ENCODE measurements at places on chromosomes 7 and 10.

GRCh38 chr10:4260483-4261124 lies 475.6 kb upstream of the KLF6 start:
- DNase-seq, result no peak

DNA sequence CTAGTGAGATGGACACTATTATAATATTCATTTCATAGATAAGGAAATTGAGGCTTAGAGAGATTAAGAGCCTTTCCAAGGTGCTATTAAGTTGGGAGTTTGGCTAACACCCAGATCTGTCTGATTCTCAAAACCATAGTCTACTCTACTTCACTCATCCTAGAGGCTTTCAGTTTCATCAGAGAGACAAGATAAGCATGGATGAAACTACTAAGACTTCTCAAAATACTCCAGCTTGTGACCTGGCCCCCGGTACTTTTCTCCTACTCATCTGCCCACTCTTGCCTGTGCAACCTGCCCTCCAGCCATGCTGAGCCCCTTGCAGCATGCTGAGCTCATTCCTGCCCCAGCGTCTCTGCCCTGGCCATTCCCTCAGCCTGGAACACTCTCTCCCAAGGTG lies 12.2 kb upstream of the SLC35B4 start:
- no peak for DNase-seq

DNA sequence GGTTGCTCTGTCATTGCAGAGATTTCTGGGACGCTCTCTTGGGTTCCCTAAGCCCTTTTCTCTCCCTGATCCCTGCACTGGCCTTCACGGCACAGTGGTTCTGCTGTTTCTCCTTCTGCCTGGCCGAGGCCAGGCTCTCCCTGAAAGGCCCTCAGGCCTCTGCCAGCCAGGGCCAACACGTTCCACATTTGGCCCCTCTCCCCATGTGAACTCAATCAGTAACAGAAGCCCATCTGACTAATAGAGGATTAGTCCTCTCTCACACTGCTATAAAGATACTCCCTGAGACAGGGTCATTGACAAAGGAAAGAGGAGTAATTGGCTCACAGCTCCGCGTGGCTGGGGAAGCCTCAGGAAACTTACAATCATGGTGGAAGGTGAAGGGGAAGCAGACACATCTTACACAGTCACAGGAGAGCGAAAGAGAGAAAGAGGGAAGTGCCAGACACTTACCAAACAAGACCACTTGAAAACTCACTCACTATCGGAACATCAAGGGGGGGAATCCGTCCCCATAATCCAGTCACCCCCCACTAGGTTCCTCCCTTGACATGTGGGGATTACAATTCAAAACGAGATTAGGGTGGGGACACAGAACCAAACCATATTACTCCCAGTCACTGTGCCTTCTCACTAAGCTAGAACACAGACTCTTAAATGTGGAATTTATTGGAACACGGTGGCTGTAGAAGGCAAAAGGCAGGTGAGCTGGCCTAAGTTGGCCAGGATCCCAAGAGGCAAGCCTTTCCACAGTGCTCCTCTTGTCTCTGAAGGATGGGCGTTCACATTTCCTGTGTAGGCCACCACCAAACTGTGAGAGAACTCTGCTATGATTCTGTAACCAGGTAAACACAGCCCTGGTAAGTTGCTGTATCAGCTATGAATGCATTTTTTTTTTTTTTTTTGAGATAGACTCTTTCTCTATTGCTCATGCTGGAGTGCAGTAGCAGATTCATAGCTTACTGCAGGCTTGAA lies 8.8 kb downstream of the FZD8 start:
- no peak for DNase-seq

GRCh38 chr10:93852476-93853095 lies 41.2 kb upstream of the SLC35G1 start:
- no peak for DNase-seq

DNA sequence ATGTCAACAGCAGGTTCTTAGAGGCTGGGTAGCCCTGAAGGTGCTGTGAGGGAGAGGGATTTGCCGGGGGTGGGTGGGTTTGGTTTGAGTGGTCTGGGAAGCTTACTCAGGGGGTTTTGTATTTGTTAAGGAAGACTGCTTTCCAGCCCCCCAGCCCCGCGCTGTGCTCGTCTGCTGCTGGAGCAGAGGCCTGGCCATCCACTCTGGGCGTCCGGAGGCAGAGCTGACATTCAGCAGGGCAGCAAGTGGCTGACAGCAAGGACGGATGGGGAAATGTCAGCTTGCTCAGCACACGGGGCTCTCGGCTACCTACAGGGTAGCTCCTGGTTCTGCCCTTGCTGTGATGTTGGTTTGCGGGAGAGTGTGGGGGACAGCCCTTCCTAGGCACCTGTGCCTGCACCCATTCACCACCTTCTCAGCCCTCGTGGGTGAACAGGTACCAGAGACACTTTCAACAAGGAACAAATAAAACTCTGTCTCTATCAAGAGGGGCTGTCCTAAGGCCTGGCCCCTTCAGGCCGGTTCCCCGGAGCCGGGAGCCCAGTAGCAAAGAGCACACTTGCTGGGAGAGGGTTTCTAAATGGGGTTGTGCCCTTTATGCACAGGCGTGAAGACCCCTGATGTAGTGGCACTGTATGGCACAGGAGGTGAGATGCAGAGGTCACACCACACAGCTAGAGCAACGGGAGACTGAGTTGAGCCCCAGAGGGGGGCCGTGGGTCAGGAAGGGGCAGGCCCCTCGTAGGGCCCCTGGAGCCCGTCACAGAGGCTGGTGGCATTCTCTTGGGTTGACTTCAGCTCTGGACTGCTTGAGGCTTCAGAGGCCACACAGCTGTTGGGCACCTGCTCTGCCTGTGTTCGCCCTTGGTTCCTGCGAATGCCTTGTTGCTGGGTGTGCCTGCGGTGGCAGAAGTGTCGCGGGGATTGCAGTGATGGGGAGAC lies 72.2 kb upstream of the SHH start:
- no peak for DNase-seq

GRCh38 chr7:138798836-138799235 lies 840 bp upstream of the ATP6V0A4 start:
- no peak for DNase-seq

DNA sequence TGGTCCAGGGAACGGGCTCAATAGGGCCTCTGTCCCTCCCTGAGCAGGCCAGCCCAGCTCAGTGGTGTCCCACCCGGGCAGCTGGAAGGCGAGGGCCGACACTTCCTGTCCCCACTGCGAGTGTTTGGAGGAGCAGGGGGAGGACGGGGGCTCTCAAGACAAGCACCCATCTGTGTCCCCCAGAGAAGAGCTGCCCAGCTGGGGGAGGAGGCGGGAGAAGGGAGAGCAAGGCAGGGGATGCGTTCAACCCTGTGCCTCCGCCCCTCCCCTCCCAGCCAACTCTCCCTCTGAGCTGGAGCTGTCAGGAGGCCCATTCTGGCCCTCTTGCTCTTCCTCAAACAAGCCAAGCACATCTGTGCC lies 35.7 kb downstream of the ZCCHC24 start:
- no peak for DNase-seq

GRCh38 chr7:123220396-123220795 lies 20.6 kb upstream of the SLC13A1 start:
- DNase-seq, result no peak

DNA sequence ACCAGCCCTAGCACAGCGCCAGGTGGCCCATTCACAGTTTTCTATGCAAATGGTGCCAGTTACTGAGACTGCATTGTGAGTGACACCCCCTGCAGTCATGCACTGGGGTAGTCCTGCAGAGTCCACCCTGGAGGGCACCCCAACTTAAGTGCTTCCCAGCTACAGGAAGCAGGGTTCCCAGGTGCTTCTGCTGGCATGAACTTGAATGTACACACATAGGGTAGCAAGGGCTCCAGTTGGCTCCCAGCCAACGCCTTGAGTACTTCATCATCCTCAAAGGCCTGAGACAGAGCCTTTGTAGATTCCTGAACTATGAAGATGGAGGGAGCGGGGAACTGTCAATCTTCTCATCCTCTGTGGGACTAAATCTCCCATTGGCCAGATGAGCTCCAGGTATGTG lies 11.5 kb upstream of the NPFFR1 start:
- DNase-seq, result no peak

- no peak for DNase-seq
Measured at GRCh38 chr7:157027568-157028198, 17.2 kb upstream of the MNX1 start.

All from stimulated activated CD4-positive, alpha-beta T cell treated with anti-CD3 and anti-CD28 coated beads, Interleukin-4, amount 100 ng/mL, for 48 hours (primary cell).